ENCODE measurements at places on chromosomes 4 and X.

- no peak for DNase-seq
These were observed 1120.5 kb downstream of the ADGRL3 start for GRCh38 chr4:62320612-62321011.

GRCh38 chr4:183469936-183470335 lies 25.5 kb downstream of the CDKN2AIP start:
- no peak for DNase-seq

GRCh38 chrX:69564665-69565064 lies 51.2 kb upstream of the EDA start:
- no peak for DNase-seq

DNA sequence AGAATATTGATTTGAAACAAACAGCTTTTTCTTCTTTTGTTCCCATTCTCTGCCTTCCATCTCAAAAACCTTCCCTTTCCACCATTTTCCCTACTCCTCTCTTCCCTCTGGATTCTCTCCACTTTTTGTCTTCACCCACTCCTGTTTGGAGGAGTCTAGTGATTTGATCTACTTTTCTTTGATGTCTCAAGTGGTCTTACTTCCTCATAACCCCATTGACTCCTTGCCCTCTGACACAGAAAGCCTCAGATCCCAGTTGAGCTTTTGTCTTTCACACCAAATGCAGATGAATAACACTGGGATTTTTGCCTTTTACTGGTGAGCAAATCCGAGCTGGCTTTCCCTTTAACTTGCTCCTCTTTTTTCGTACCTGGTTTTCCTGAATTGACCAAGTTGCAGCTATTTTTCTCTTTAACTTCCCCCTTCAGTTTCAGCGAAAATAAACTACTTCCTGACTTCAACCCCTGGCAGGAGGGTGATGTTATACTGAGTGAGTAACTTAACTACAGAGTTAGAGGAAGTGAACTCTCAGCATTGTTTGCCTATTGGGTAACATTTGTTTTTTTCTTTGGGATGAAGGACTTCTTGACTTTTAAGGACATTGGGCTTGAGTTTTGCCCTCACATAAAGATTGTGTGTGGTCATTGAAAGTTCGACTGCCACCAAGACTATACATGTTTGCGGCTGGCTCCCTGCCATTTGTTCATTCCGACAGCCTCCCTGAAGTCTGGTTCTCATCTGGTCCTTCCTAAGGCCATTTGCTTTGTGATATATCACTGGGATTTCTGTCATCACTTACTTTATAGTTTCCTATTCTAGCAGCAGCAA lies 392.8 kb upstream of the NR3C2 start:
- peak; percentile 12 for DNase-seq

DNA sequence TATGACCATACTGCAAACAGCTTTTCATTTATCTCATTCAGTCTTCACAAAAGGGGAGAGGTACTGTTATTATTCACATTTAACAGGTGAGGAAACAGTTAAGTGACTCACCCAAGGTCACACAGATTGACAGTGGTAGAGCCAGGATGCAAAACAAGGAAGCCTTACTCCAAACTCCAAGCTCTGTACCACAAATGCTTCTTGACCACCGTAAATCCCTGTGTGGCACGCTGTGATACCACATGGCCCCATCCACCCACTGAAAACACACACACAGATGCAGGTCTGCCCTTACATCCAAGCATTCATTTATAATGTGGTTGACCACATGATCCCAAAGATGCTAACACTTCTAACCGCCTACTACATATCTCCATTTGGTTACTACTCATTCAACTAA lies 129.5 kb downstream of the TSPAN5 start:
- DNase-seq, result no peak

DNA sequence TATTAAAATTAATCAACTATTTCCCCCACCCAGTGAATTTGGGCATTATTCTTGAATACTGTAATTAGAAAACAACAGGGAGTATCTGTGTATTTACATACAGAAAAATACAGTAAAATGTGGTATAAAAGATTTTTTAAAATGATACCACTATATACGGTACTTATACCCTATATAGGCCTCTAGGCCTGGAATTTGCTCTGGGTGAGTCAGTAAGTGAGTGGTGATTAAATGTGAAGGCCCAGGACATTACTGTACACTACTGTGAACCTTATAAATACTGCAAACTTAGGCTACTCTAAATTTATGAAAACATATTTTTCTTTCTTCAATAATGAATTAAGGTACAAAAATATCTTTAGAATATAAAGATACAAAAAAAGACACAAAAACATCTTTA lies 6.3 kb upstream of the CSN3 start:
- DNase-seq, result no peak

GRCh38 chr4:20839957-20840356 lies 139.7 kb downstream of the PACRGL start:
- DNase-seq, result no peak

- DNase-seq, result no peak
These were observed 538.2 kb downstream of the DMD start for GRCh38 chrX:32673193-32673592.

DNA sequence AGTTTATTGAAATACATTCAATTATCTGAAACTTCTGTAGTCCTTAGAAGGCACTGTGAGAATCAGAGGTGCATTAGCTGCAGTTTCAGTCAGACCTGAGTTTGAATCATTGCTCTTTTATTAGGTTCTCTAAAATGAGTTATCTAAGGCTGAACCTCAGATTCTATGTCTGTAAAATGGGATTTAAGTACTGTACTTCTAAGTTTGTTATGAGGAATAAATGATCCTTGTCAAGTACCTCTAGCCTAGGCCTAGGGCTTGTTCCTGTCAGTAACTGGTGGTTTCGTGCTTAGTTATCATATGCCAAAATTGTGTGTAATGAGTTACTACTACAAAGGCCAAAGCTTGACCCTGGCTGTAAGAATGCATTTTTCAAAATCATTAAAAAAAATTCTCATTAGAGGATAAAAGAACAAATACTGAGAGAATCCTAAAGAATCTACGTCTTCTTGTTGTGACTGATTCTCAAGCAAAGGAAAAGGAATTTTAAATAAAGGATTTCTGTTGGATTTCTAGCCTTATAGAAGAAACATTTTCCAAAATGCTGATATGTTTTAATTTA lies 65.8 kb downstream of the SLIT2 start:
- peak; percentile 39 for DNase-seq

DNA sequence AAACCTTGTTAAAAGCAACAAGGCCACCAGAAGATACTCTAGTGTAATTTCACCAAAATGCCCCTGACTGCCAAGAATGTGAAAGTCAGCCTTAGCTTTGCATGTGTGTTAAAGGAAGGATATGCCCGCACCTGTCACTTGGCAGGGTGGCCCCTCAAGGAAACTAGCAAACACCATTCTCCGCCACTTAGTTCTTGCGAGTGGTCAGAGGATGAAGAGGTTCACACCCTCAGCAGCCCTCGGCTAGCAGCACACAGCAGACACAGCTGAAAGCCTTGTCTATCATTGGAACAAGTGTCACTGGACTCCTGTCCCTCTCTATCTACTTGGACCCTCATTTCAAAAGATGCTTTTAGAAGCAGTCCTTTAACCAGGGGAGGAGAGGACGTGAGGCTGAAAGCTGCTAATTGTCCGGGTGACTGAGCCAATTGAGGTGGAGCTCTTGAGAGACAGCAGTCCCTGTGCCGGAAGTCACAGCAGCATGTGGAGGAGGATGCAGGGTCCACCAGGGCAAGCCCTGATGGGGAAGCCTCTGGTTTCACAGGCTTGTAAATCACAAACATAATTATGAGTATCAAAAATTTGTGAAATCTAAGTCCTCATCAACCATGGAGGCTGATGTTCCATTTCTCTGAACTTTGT lies 18.0 kb downstream of the HHIP start:
- DNase-seq, result no peak

DNA sequence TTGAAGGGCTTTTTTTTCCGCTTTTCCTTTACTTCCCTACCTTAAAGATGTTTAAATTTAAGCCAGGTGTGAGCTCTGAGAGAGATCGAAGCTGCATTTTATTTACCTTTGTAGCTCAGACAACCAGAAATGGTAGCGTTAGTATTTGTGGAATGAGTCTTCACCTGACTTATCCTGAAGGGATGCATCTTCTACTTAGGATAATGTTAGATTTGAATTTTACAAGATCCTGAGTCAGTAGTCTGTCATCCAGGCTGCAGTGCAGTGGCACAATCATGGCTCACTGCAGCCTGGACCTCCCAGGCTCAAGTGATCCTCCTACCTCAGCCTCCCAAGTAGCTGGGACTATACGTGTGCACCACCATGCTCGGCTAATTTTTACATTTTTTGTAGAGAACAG lies 26.2 kb downstream of the TMSB4X start:
- no peak for DNase-seq

Data from MM.1S (cell line).